Right renal pelvis (tissue), 4 donors: ENCODE measurements at places on chromosomes 2 and 18. TPM values are rescaled to one million over a fixed set of nuclear protein-coding genes. Genes with fewer than 3 reads are reported as not detected.

- DNase-seq = no peak
These were observed 18.4 kb upstream of the YES1 start for GRCh38 chr18:830315-830901.

DNA sequence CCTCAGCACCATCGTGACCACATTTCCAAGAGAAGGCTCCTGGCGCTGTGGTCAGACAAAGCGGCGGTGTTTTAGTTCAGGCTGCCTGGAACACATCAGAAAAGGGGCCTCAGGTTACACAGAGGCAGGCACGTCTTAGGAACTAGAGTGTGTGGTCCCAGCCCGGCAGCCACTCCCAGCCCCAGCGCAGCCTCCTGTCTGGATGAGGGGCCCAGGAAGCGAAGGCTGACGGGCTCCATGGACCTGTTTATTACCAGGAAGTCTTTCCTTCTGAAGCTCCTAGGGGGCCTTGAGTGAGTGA, 10.0 kb upstream of the GPR55 start:
- no peak for DNase-seq

DNA sequence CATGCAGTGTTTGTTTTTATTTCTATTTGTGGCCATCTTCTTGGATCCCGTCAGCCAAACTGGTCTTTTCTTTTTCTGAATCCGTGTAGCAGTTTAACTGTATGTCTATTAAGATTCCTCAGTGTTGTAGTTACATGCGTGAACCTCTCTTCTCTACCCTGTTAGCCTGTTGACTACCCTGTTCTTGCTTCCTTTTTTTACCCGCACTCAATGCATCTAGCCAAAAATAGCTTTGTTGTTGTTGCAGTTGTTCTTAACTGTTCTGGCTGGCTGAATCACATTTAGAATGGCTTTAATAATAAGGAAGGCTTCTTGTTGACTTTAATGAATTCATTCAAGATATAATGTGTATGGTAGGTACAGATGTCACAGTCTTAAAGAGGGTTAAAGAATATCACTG, 137.1 kb downstream of the LCLAT1 start:
- DNase-seq = no peak

DNA sequence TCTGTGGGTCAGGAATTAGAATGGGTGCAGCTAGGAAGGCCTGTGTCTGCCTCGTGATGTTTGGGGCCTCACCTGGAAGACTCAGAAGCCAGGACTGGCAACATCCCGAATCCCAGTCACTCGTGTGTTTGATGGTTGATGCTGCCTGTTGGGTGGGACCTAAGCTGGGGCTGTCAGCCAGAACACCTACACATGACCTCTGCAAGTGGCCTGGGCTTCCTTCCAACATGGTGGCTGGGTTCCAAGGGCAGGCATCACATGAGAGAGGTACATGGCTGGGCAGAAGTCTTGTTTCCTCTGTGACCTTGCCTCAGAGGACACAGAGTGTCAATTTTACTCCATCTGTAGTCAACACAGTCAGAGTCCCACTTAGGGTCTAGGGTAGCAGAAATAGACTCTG, 177.8 kb downstream of the GBX2 start:
- DNase-seq = no peak

- DNase-seq = no peak
These were observed 65.5 kb upstream of the GPC1 start for GRCh38 chr2:240369801-240370585.

The PKP4 gene
- 181 TPM for polyA plus RNA-seq

The CAPN14 gene
- 0.10 TPM for polyA plus RNA-seq

The RAB31 gene
- 35.6 TPM for polyA plus RNA-seq
